ENCODE measurements at places on chromosomes 5 and 9. TPM values are rescaled to one million over a fixed set of nuclear protein-coding genes. Genes with fewer than 3 reads are reported as not detected.

DNA sequence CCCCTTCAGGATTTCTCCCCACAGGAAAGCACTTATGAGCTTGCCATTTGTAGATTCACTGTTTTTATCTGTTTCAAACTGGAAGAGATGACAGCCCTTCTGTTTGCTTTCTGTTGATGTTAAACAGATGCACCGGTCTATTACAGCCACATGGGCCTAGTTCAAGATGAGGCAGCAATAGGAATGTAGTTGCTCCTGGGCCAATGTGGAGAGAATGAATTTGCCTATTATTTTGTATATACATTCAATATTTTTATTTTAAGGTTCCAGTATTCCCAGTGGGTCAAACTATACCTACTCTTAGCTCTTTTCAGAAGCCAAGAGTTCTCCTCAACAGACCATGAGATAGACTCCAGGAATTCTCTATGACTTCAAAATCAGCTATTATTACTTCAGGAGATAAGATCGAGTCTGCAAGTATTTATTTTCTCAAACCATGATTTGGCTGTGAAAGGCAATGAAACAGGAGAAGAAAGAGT is 461.6 kb downstream of the RASEF start:
- DNase-seq: no peak

TLR4 gene
- 0.07 TPM for total RNA-seq

REEP2 gene
- 49.0 TPM for total RNA-seq

GRCh38 chr5:37921452-37921851 is 81.6 kb upstream of the GDNF start:
- no peak for DNase-seq

TLX3 gene
- total RNA-seq: not detected

DNA sequence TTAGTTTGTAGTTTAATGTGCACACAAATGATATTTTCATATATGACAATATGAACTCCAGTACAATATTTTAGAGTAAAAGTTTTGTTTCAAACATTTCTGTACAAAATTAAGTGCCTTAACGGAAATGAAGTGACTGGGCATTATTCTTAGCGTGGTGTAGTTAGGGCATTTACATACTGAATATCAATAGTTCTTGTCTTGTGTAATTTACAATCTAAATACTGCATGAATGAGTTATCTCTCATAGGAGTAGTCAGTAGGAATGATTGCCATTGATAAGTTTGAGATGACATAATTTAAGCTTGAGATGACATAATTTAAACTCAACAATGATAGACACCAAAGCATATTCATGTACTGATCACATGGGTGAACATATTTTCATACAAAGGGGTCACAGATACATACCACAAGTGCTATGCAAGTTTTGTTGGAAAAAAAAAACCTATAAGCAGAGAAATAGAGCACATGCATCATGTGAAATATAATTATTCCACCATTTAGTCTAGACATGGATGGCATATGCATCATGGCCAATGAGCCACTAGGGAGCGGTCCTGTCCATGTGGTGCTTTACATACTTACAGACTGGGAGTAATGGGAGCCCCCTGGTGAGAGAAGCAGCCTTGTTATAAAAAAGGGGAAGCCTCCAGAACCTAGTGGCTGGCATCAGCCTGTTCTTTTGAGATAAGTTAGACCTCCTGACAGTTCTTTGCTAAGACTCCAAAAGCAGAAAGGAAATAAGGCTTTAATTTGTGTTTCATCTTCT is 1523.9 kb downstream of the MAT2B start:
- DNase-seq: peak; percentile 47

DNA sequence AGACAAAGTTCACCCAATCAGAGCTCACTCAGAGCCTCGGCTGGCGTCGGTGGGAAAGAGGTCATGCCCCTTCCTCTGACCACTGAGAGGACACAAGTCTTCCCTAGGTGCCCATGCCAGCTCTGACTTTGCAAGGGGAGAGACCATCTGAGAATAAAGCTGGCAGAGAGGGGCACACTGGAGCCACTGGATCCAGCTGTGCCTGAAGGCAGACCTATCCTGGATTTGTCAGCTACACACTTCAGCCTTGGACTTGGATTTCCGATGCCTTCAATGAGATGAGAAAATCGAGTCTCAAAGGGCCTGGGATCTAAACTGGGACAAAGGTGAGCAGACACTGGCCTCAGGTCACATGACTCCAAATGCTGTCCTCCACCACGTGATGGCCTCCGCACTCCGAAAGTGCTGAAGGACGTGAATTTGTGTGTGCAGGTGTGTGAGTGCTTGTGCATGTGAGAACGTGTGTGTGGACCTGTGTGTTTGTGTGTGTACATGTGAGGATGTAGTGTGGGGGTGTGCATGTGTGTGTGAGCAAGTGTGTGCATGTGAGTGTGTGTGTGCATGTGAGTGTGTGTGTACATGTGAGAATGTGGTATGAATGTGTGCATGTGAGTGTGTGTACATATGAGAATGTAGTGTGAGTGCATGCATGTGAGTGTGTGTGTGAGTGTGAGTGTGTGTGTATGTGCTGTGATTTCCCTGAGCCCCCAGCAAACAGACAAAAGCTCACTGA is 37.9 kb downstream of the BARX1 start:
- no peak for DNase-seq

All from H9 (cell line).